Fibroblast of villous mesenchyme (primary cell): ENCODE measurements at places on chromosomes 12 and 14. TPM values are rescaled to one million over a fixed set of nuclear protein-coding genes. Genes with fewer than 3 reads are reported as not detected.

The ARHGEF25 gene
- total RNA-seq = 28.0 and 48.4 TPM in 2 replicates

The SCARB1 gene
- total RNA-seq = 22.5 and 28.5 TPM in 2 replicates

The KCNC2 gene
- 0.43 TPM in 1 of 2 replicates, not detected in the other for total RNA-seq

The MYH6 gene
- total RNA-seq = not detected in 2 replicates

The TBK1 gene
- 33.2 and 47.5 TPM in 2 replicates for total RNA-seq

The CCDC177 gene
- total RNA-seq = not detected in 2 replicates

The AMN gene
- total RNA-seq = under 0.01 and 0.43 TPM in 2 replicates

The FAM186B gene
- total RNA-seq = under 0.01 TPM in 2 replicates

The LHX5 gene
- total RNA-seq = not detected in 2 replicates
